ENCODE measurements at places on chromosomes 5 and 9.

- no peak for DNase-seq
These were observed 18.3 kb upstream of the MSANTD3 start for GRCh38 chr9:100408546-100409175.

GRCh38 chr9:128911529-128912035, 9.2 kb upstream of the PHYHD1 start:
- DNase-seq: no peak

- DNase-seq: no peak
These were observed 99.7 kb downstream of the PCSK5 start for GRCh38 chr9:75990156-75990555.

GRCh38 chr9:31799953-31800609, 584.4 kb upstream of the ACO1 start:
- DNase-seq: no peak

DNA sequence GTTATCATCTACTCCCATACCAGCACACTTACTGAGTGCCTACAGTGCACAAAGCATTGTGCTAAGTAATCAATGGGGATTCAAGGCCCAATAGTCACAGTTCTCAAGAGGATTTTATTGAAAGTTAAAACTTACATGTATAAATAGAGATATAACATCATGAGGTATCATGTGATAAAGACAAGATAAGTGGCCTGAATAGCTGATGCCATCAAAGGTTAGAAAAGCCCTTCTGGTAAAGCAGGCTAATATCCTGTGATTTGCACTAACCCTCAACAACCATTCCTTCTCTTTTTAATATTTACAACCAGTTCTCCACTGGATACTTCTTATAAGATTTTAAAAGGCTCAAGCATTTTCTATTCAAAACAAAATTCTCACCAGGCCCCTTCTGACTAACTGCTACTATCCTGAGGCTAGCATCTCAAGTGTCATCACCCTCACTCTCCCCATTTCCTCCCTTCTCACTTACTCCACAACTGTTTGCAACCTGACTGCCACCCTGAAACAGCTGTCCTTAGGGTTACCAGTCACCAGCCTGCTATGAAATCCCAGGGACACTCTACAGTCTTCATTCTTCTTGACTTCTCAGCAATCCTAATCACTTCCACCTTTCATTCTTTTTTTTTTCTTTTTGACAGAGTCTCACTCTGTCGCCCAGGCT, 377.9 kb downstream of the ENC1 start:
- no peak for DNase-seq

GRCh38 chr5:172771439-172772111, 580 bp upstream of the DUSP1 start:
- no peak for DNase-seq
